Left lobe of liver (tissue), 2 donors: ENCODE measurements at places on chromosomes 4 and X.

DNA sequence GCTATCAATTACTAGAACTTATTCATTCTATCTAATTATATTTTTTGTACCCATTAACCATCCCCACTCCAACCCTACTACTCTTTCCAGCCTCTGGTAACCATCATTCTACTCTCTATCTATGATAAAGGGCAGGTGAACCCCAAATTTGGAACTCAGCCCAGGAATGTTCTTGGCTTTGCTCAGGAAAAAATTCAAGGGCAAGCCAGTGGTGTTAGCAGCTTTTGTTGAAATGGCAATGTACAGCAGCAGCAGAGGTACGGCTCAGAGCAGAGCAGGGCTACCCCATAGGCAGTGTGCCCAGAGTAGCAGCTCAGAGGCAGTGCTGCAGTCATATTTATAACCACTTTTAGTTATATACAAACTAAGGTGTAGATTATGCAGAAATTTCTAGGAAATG lies 138.2 kb downstream of the RNF150 start:
- DNase-seq, result peak; percentile 61

GRCh38 chr4:41369680-41370079 lies 113.0 kb downstream of the UCHL1 start:
- peak; percentile 67 for DNase-seq

DNA sequence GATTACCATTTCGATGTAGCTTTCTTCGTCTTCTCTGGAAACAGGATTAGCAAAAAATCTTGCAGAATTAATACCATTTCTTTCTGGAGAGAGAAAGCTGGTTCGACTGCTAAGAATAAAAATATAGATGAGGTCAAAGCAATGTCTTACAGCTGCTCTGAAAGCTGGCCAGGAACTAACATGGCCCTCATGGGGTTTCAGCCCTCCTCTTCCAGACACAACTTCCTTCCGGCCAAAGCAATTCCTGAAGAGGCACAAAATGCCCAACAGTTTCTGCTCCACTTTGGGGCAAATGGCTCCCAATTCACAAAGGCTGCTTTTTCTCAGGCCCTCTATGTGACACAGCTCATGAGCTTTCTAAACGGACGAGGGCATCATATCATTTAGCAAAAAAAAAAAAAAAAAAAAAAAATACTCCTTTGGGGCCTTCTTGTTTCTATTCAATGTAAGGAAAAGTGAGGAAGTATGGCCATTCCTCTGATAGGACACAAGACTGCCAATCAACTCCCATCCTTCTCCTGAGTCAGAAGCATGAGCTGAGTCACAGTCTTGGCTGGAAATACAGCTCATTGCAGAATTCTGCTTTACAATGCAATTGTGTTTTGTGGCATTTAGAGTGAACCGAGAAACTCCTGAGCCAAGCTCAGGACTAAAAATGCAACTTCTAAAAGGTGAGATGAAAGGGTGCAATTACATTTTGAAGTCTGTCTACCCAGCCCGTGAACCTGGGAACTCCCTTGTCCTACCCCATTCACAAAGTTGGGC lies 42.7 kb upstream of the CTAG2 start:
- DNase-seq, result no peak

DNA sequence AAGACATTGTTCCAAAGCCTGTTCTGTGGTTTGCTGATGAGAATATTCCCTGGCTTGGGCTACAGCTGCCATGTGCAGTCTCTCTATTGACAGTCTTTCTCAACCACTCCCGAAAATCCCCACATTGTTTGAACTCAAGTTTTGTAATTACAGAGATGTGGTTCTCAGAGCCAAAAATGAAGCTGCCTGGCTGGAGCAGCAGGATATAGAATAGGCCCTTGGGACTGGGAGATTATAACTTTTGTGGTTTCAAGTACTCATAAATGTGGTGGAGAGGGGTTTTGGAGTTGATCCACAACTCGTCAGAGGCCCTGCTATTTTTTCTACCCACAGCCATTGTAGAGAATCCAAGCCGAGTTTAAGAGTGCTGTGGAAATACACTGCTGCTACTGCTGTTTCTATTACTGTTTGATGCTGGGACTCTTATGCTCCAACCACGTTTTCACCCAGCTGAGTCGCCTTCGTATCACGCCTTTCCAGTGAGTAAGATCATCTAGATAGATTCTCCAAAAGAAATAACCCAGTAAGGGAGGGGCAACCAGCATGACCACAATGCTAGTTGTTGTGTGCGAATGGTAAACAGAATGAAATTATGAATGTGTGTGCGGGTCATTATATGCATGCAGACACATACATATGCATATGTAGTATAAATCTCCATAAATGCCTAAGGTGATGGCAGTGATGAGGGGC lies 57.1 kb upstream of the ATXN3L start:
- DNase-seq, result no peak
